ENCODE measurements at places on chromosomes 3 and 15.

GRCh38 chr3:4406746-4407568 lies 60.1 kb downstream of the SUMF1 start:
- no peak for DNase-seq

GRCh38 chr3:104458657-104459056 lies 908.1 kb upstream of the ALCAM start:
- DNase-seq = no peak

GRCh38 chr3:112357930-112358780 lies 25.2 kb downstream of the CD200 start:
- DNase-seq = no peak

DNA sequence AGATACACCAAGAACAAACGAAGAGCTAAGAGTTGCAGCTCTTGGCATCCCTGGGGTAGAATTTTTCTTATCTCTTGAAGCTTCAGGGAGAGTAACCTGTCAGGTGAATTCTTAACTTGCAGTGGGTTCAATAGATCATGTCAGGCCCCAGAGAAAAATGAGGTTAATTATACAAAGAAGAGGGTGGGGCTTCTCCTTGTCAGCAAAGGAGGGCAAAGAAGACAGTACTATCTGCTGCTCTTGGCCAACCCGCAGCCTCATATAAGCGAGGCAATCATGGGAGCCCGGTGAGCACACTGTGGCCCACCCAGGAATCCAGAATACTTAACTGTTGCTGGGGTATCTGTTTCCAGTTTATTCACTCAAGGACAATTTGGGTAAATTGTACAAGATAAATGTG lies 110.2 kb downstream of the SEMA5B start:
- DNase-seq = no peak

- DNase-seq = no peak
Observed at GRCh38 chr3:171245796-171246765, 214.1 kb downstream of the TNIK start.

All from glomerular endothelial cell (primary cell).